Caco-2 (cell line): ENCODE measurements at places on chromosomes 1 and 21. TPM values are rescaled to one million over a fixed set of nuclear protein-coding genes. Genes with fewer than 3 reads are reported as not detected.

TMEM52 gene
- total RNA-seq, result 5.8 and 6.4 TPM in 2 replicates

GBP4 gene
- total RNA-seq, result not detected in 2 replicates

PROK1 gene
- total RNA-seq, result not detected in 2 replicates

TNFSF4 gene
- total RNA-seq, result 1.3 and 1.7 TPM in 2 replicates

GJB4 gene
- not detected in 2 replicates for total RNA-seq
